ENCODE measurements at places on chromosomes 7 and 10.

DNA sequence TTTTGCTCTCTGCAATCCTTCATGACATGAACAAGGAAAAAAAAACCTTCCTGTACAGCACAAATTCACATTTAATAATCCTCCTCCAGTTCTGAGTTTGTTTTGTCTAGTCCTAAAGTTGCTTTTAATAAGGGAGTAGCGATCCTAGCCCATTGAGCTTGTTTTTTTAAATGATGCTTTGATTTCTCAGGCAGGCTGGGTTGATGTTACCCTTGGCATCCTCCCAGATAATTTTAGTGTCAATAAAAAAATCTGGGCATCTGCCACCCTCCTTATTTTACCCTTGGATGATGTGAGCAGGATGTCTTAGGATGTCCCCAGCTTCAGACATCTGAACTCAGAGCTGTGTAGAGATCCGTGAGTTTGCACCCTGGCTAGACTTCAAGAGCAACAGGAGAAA, 33.9 kb upstream of the PROSER2 start:
- no peak for DNase-seq

DNA sequence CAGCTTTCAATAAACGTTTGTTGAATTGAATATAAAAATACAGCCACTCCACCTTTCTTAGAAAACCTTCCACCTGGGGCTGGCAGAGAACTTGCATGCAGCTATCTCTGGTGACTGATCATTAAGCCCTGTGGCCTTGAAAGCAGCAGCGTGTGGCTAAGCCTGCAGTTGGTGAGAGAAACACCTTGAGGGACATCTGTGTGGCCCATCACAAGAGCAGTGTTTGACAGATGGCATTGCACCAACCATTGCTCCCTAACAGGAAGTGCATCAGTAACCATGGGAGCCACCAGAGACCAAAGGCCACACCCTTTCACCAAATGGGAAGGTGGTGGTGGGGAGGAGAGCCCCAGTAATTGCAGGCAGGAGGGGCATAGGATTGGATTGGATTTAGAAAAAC, 22.4 kb downstream of the RHOBTB1 start:
- DNase-seq = no peak

- no peak for DNase-seq
Observed at GRCh38 chr7:43700646-43701499, 28.4 kb downstream of the COA1 start.

GRCh38 chr10:132960631-132961419, 18.5 kb upstream of the CFAP46 start:
- no peak for DNase-seq

DNA sequence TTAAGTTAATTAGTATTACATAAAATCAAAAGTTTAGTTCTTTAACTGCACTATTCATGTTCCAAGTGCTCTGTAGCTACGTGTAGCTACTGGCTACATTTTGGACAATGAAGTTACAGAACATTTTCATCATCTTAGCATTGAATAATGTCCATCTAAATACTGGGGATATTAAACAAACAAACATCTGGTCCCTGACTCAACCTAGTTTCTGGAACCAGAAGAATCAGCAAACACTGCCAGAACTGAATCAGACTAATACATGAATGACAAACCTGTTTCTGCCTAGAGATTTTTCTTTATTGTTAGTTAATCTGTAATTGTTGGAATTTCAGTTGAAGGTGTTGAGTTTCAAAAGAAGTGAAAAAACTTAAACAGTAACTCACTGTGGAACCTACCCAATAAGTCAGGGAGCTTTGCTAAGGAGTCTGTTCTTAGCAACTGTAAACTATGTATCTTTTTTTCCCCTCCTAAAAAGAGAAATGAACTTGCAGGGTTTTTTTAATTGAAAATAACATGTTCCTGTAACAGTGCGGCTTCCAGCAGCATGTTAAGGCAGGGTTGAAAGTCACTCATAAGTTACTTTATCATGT, 58.3 kb downstream of the CDK13 start:
- no peak for DNase-seq

GRCh38 chr7:26188206-26188956, 12.2 kb downstream of the HNRNPA2B1 start:
- DNase-seq = no peak

DNA sequence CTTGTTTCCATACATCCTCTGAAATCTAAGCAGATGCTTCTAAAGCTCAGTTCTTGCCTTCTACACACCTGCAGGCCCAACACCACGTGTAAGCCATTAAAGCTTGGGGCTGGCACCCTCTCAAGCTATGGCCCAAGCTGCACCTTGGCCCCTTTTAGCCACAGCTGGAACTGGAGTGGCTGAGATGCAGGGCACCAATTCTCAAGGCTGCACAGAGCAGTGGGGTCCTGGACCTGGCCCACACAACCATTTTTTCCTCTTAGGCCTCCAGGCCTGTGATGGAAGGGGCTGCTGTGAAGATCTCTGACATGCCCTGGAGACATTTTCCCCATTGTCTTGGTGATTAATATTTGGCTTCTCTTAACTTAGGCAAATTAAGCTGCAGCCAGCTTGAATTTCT, 38.8 kb upstream of the ZMYND11 start:
- no peak for DNase-seq

GRCh38 chr10:74432841-74433594, 282.0 kb downstream of the ADK start:
- no peak for DNase-seq

DNA sequence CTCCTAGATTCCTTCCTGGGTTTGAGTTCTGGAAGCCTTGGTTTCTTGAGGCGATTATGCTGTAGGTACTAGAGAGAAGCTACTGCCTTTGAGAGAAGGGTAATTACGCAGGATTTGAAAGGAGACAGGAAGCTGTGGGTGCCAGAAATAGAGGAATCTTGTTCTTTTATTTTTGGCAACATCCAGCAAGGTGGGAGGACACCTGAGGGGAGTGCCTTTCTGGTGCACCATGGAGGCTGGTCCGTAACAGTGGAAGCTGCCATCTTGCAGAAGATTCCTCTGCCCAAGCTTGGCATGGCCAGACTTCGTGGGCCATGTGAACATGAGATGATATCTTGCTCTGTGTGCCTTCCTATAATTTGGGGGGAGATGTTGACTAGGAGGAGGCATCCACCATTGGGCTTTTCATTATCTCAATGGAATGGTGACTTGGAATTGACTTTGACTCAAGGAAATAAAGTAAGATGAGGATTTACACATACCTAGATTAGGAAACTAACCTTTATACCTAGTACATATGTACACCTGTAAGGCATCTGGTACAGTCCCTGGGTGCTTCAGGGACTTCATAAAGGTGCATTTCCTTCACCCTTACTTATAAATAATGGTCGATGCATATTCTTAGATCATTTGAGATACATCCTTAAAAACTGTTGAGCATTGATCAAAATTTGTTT, 98.2 kb downstream of the PFKFB3 start:
- DNase-seq = no peak

GRCh38 chr7:87982116-87982515, 48.1 kb downstream of the ADAM22 start:
- DNase-seq = no peak

DNA sequence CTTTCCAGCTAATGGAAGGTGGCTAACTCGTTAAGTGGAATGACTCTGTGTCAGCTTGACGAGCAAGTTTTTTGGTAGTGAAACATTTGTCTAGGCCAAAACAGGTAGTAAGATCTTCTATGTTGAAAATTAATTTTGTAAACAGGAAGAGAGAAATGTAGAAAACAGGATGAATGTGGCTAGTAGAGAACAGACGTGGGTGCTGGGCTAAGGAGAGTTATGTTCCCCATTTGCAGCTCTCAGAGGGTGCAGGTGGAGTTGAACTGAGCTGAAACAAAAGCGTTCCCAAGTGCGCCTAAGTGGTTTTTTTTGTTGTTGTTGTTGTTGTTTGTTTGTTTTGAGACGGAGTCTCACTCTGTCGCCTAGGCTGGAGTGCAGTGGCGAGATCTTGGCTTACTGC, 59.5 kb upstream of the SRPK2 start:
- no peak for DNase-seq

GRCh38 chr7:132806834-132807233, 230.6 kb upstream of the PLXNA4 start:
- no peak for DNase-seq

GRCh38 chr10:62746951-62747729, 57.4 kb upstream of the ADO start:
- no peak for DNase-seq

DNA sequence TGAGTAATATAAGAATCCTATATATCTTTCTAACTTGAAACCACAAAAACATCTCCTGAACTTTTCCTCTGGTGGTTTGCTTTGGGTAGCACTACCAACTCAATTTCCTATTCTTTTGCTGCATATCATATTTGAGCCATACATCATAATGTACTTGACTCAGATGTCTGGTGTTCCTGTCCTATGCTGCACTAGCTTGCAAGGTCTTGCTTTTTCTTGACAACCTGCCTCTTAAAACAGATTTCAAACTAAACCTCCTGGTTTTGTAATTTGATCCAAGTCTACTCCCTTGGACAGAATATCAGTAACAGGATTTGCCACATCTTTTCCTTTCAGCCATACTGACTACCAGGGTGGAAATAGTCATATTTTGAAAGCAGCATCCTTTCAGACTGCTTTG, 520.3 kb upstream of the LRRTM3 start:
- no peak for DNase-seq

DNA sequence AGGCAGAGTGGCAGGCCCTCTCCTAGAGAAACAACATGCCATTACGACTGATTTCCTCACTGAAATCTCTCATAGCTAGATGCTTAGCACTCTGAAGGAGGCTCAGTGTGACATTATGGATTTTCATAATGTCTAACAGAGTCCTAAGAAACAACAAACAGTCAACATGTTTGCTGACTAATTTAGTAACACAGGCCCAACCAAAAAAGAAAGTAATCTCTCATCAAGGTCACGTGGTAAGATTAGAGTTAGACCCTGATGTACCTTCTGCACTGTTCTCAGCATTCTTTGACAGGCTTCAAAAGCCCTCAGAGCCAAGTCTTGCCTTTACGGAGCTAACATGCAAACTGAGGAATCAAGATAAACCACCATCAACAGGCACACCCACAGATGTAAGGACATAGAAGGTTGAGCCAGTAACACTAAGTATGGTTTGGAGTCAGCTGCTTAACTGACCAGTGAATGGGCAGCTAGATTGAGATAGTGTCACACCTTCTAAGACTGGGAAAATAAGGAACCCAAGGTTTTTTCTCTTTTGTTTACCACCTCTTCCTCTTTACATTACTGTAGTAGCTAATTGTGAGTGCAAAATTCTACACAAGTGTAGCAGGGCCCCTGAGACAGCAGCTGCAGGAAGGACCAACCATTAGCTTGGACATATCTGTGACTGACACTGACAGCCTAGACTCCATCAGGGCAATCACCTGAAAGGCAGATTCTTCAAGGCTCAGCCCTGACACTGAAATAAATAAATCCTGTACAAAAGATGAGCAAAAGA, 15.3 kb upstream of the KCNIP2 start:
- no peak for DNase-seq

DNA sequence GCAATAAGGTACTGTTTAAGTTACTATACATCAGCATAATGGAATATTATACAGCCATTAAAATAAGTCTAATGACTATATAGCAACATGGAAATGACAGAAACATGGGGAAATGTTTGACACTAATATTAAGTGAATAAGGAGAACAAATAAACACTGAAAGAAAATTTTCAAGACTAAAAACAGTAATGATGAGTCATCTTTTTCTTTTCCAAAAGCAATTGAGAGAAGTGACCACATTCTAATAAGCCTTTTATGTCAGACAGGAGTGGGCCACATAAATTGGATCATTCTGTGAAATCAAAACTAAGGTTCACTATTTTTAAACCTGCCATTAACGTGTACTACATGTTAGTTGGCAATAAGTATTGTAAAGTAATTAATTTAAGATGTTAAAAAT, 187.5 kb downstream of the AHR start:
- DNase-seq = no peak

DNA sequence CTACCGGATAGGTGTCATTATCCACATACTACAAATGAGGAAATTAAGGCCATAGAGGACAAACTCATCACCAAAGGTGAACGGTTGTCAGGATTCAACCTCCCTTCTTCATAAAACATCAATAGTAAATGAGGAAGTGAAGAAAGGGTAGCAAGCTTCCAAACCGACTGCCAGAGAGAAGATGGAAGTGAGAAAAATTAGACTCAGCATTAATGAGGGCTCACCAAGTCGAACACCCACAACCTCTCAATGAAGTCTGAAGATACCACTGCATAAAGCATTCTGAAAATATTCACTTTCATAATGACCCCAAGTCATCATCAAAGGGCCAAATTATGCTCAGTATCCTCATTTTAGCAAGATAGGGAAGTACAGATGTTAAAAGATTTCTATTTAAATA, 29.6 kb downstream of the ABCB4 start:
- DNase-seq = no peak

DNA sequence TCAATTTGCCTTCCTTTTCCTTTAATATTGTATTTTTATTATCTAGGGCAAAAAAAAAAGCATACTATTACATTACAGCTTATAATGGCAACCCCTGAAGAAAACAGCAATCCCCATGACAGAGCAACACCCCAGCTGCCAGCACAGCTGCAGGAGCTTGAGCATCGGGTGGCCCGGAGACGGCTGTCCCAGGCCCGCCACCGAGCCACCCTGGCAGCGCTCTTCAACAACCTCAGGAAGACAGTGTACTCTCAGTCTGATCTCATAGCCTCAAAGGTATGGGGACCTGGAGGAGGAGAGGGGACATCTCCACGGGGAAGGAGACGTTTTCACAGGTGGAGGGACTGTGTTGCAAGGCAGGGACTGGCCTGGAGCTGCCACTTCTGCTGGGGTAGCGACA, 6.8 kb downstream of the STRA8 start:
- no peak for DNase-seq

DNA sequence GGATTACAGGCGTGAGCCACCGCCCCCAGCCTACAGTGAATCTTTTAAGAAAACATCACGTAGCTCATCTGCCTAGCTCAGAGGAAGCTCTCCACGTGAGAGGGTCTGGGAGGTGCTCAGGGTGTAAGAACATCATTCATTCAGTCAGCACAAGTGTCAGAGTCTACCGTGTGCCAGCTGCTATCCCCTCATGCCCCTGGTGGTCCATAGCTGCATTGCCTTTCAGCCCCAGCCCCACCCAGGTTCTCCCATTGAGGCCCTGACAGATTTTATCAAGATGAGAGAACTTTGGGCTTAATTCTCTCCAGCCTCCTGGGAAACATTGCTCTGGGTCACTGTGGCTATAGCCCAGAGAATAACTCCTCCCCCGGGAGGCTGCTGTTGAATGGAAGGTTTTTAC, 45.1 kb downstream of the ZNF503 start:
- no peak for DNase-seq
